ENCODE measurements at places on chromosomes 1 and 21. TPM values are rescaled to one million over a fixed set of nuclear protein-coding genes. Genes with fewer than 3 reads are reported as not detected.
A peak's percentile ranks its signal among the peaks of the same experiment; 100 is the strongest.

DNA sequence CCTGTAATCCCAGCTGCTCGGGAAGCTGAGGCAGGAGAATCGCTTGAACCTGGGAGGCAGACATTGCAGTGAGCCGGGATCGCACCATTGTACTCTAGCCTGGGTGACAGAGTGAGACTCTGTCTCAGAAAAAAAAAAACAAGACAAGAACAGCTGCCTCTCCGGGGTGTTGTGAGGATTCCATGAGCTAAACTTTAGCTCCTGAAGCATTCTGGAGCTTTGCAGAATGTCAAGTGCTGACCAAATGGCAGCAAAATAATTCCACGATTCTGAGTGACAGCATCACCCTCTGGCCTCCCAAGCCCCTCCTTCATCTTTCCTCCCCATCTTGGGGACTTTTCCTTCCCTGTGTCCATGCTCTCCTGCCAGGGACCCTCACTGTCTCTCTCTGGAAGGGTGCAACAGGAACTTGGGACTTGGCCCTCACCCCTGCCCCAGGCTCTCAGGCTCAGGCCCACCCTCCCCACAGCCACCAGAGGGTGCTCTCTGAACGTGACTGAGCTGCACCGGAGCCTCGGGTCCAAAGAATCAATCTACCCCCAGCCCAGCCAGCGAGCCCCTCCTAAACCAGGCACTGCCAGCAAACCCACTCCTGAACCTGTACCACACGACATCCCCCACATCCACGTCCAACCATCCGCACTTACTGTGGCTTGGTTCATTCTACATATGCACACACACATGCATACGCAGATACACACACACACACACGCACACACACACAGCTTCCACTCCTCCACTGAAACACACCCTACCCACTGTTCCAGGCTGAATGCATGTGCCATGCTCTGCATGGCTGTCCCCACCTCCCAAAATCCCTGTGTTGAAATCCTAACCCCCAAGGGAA is 45.7 kb downstream of the ACOT7 start:
- DNase-seq: peak; percentile 47

- no peak for DNase-seq
Measured at GRCh38 chr1:206924592-206925105, 2.9 kb upstream of the FCMR start.

The FHAD1 gene
- total RNA-seq: not detected

- DNase-seq: no peak
Measured at GRCh38 chr21:40562242-40563002, 284.5 kb downstream of the DSCAM start.

- DNase-seq: no peak
Measured at GRCh38 chr1:97350241-97350640, 570.6 kb downstream of the DPYD start.

The FAAH gene
- total RNA-seq: 10.2 TPM

- DNase-seq: no peak
Measured at GRCh38 chr1:32172621-32173245, 6.7 kb upstream of the TXLNA start.

- DNase-seq: no peak
Measured at GRCh38 chr1:230303069-230303468, 123.1 kb downstream of the PGBD5 start.

DNA sequence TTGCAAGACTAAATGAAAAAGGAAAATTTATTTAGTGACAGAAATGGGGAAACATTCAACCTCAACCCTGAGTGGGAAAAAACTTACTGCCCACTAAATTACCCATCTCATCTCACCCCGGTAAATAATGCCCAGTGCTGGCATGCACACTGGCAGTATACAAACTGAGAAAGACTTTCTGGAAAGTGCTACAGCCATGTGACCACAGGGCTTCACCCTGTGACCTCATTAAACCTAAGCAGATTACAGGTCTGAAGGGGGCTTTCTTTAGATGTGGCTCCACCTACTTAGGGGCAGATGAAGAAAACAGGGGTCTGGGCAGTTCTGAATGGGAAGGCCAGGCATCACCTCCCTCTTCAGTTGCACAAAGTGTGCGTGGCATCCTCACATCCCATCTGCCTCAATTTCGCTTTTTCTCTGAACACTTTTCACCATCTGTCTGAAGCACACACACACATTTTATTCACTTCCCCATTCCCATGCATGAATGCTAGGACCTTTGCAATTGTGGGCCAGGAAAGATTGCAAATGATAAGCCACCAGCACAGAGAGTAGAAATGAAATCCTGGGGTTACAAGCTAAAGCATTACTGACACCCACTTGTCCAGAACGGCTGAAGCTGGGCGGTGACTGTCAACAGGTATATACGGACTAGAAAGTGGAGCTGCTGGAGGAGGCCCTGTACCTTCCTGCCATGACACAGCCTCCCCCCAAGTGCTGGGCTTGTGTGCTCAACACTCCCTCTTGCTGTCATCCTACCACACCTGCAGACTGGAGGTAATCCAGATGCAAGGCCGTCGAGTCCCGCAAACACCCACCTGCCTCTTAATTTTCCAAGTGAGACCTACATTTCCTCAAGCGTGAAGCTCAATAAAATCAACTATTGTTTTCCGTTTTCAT is 2.7 kb downstream of the NADK start:
- no peak for DNase-seq

DNA sequence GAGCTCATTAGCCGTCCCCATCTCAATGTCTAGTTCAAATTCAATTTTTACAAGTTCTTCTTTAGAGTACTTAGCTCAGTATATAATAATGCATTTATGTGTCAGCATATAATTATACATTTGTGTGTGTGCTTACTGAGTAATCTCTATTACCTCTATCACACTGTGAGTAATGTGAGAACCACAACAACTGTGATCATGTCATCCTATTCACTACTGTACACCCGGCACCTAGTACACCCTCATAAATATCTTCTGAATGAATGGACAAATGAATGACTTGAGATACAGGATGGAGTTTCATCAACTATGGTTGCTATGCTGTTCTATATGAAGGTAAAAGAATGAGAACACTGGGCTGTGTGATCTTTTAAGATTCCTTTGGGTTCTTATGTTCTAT is 124.0 kb downstream of the GPATCH2 start:
- DNase-seq: no peak

DNA sequence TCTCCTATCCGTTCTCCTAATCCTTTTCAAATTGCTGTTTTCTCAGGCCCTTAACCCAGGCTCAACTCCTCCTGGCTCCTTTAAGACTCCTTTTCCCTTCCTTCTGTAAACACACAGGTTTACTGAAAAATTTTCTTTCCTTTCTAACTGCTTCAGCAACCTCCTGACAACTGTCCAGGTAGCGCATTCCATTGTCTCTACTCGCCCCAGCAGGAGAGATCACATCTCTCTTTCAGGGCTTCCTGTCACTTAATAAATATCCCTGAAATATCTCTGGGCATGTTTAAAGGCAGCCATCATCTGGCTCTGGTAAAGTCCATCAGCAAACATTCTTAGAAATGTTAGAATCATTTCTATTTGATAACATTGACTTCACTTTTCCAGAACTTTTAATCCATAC is 211.2 kb upstream of the PTBP2 start:
- DNase-seq: no peak

- DNase-seq: peak; percentile 44
Measured at GRCh38 chr1:109906160-109906838, 4.3 kb upstream of the CSF1 start.

GRCh38 chr1:93433407-93433961 is 14.4 kb upstream of the FNBP1L start:
- DNase-seq: no peak

- DNase-seq: no peak
Measured at GRCh38 chr21:42518626-42519025, 5.0 kb downstream of the SLC37A1 start.

- DNase-seq: peak; percentile 30
Measured at GRCh38 chr1:145961425-145962156, 2.8 kb downstream of the ANKRD34A start.

The ADAMTS4 gene
- total RNA-seq: 4.8 TPM

- no peak for DNase-seq
Measured at GRCh38 chr1:2604156-2604843, 17.7 kb downstream of the PRXL2B start.

DNA sequence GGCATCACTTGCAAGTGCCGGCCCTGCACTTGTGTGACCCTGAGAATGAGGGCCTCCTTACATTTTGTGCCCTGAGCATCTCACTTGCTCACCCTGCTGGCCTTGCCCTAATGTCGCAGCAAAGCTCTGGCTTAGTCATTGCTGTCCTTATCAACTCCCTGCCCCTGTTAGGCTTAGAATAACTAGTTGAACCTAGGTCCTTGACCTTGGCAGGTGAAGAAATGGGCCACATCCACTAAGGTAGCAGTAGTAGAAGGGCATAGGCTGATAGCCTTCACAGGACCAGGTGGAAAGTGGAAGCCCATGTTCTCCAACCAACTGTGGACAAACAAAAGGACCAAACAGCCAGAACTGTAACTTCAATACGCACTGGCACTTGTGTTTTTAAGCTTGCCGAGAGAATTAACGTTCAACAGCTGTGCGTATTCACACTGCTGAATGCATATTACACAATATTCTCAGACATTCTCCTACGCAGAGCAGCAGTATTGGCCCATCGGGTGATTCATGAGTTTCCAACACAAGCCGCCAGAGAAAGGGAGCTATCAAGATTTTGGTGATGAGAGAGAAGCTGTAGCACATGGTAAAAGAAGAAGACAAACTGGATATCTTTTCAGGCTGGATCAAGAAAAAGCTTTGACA is 27.7 kb upstream of the PTGFRN start:
- DNase-seq: no peak

DNA sequence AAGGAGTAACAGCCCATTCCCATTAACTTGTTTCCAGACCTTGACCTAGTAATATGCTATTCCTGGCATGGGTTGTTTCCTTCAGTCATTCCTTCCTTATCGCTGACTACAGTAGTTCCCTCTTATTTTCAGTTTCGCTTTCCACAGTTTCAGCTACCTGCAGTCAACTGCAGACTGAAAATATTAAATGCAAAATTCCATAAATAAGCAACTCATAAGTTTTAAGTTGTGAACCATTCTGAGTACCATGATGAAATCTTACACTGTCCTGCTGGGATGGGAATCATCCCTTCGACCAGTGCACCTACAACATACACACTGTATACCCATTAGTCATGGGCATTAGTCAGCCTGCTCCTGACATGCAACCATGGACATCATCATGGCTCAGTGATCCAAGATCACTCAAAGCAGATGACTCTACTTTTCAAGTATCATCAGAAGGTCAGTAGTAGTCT is 66.7 kb downstream of the CCDC30 start:
- peak; percentile 19 for DNase-seq

DNA sequence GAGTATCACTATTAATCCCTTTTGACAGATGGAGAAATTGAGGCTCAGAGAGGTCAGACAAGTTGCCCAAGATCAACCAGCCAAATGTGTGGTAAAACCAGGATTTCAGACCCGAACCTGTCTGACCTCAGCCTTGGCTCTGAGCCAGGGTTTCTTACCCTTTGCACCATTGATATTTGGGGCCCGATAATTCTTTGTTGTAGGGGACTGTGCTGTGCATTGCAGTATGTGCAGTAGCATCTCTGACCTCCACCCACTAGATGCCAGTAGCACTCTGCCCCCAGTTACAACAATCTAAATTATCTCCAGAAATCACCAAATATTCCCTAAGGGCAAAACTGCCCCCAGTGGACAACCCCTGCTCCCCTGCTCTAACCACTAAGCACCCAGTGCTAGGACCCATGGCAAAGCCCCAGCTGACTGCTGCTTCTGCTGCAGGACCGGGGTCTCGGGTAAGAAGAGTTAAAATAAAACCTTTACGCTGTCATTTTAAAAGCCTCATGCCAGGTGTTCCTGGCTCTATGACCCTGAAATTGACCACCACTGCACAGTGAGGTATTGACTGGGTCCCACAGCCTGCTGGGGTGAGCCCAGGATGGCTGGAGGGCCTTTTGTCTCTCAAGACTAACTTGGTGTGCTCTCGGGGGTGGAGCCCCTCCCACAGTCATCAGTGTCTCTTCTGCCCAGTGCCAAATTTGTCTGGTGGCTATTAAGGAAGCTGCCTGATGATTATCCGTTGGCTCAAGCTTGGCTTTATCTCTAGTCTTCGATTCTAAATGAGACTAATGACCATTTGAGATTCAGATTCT is 5.6 kb upstream of the MAN1C1 start:
- no peak for DNase-seq

DNA sequence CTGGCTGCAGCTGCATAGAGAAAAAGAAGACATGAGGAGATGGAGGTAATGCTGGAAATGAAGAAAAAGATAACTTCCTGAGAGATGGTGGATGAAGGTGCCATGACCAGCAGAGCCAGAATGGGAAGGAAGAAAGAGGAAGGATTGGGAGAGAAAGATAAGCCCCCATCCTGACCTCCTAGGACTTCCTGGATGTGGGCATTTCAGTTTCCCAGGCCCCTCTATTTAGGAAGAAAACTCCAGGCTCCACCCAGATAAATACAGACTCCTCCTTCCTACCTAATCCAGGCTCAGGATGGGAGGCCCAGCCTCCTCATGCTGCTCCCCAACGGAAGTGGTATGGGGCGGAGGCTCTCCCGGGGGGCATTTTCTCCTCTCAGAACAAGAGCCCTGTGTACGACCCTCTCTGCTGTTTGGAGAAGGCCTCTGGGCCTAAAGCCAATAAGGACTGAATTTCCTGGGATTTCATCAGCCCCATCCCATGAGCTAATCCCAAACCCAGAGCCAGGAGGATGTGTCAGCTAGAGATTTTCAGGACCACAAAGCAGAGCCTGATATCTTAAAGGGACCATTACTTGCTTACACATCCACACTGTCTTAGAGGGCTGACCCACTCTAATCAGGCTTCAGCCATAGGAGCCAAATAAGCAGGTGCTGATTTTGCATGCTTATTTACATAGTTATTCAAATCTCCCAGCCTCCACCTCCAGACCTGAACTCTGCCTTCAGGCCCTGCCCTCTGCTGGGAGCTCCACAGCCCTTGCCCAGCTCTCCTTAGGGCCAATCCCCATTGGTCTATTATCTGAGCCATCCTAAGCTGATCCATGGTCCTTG is 5.1 kb upstream of the ARHGEF2 start:
- no peak for DNase-seq

The ADAMTSL4 gene
- 0.16 TPM for total RNA-seq

The OR2L8 gene
- total RNA-seq: not detected

DNA sequence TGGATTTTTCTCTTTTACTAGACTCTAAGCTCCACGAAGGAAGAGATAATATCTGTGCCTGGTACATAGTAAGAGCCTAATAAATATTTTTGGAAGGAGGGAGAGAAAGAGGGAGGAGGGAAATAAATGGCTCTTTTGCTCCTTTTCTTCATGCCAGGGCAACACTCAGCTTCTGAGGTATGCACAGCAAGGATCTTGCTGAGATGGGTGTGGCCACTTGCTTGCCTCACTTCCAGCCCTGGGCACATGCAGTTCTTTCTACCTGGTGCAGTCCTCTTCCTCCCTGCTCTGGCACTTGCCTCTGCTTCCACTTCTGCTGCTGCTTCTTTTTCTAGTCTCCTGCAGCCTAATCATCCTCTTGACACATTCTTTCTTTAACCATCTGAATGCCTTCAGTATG is 148.1 kb downstream of the FGGY start:
- DNase-seq: no peak

Data from naive thymus-derived CD8-positive, alpha-beta T cell (primary cell).